MCF 10A (cell line): ENCODE measurements at places on chromosomes 2 and 18.
A peak's percentile ranks its signal among the peaks of the same experiment; 100 is the strongest.

- H3K4me3 ChIP-seq = no peak overlapping the region
- peaks cover 12% of the 10 kb centered on the region for H3K4me1 ChIP-seq
- H3K27me3 ChIP-seq = no peaks in the 10 kb centered on the region
- DNase-seq = peak; percentile 31
Measured at GRCh38 chr2:127145280-127145895, 38.4 kb upstream of the BIN1 start.

- peaks cover 23% of the 10 kb centered on the region for H3K4me1 ChIP-seq
- H3K4me3 ChIP-seq = no peak overlapping the region
- DNase-seq = no peak
- no peak overlapping the region for H3K27ac ChIP-seq
- no peaks in the 10 kb centered on the region for H3K36me3 ChIP-seq
Measured at GRCh38 chr2:64795024-64795592, 141.4 kb upstream of the SERTAD2 start.

- no peaks in the 10 kb centered on the region for H3K36me3 ChIP-seq
- no peak overlapping the region for H3K27ac ChIP-seq
- H3K4me3 ChIP-seq = peak overlapping the region; percentile 40
Measured at GRCh38 chr2:172736424-172737174, 954 bp downstream of the RAPGEF4 start.

GRCh38 chr2:132515010-132515409 lies 98.4 kb downstream of the GPR39 start:
- no peak for DNase-seq
- H3K4me3 ChIP-seq = no peak overlapping the region
- H3K27ac ChIP-seq = no peak overlapping the region
- no peaks in the 10 kb centered on the region for H3K27me3 ChIP-seq

- no peaks in the 10 kb centered on the region for H3K36me3 ChIP-seq
- peaks cover 14% of the 10 kb centered on the region for H3K4me1 ChIP-seq
- peaks cover 24% of the 10 kb centered on the region for H3K27me3 ChIP-seq
- no peak overlapping the region for H3K4me3 ChIP-seq
- no peak for DNase-seq
Measured at GRCh38 chr2:98775146-98775986, 44.4 kb upstream of the MGAT4A start.

- H3K4me1 ChIP-seq = no peaks in the 10 kb centered on the region
- no peaks in the 10 kb centered on the region for H3K36me3 ChIP-seq
- no peak overlapping the region for H3K27ac ChIP-seq
- no peak for DNase-seq
- H3K27me3 ChIP-seq = no peaks in the 10 kb centered on the region
Measured at GRCh38 chr2:204505946-204506345, 39.3 kb upstream of the PARD3B start.

GRCh38 chr2:143839456-143839855 lies 680.5 kb downstream of the ZEB2 start:
- H3K4me1 ChIP-seq = no peaks in the 10 kb centered on the region
- no peaks in the 10 kb centered on the region for H3K36me3 ChIP-seq
- H3K4me3 ChIP-seq = no peak overlapping the region
- H3K27me3 ChIP-seq = no peaks in the 10 kb centered on the region
- H3K27ac ChIP-seq = no peak overlapping the region
